Glutamatergic neuron (in vitro differentiated cells): ENCODE measurements at places on chromosomes 1 and 21.

DNA sequence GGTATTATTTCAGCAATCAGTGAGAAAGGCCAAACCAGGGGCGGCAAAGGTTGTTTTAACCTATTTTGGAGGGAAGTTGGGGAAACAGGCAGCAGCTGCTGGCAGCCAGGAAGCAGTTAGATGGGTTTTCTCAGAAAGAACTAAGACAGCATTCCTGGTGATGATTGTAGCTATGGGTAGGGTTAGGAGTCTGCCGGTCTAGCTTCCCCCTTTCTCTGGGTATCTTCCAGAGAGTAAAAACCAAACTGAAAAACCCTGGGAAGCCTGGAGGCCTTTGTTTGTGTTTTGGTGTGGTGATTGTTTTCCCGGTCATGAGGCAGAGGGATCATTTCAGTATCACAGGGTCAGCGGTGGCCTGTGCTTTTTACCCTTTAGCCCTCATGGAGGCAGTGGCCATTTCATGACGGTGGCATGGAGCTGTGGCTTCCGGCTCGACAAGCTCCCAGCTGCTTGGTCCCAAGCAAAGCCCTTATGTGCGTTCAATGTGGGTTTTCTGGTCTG is 19.5 kb upstream of the TNFRSF1B start:
- no peak for DNase-seq

GRCh38 chr1:180609643-180610555 is 21.9 kb upstream of the XPR1 start:
- DNase-seq, result no peak

DNA sequence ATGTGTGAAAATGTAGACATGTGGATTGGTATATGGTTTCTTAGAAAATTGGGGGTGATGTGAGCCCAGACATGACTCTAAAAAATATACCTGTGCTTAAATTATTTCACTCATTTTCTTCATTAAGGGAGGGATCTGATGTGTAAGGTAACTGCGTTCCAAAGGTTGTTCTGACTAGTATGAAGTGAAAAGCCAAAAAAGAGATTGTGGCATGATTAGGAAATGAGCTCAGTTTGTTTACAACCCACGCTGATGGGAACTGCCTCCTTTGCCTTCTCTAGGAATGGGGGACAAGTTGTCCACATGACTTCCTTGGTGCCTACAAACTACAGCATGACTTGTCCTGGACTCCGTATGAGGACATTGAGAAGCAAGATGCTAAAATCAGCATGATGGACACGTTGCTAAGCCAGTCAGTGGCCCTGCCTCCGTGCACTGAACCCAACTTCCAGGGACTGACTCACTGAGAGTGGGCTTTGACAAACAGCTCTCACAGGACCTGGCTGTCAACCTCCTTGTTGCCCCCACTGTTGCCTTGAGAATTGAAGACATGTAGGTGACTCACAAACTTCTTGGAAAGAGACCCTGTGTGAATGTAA is 8.0 kb downstream of the C1orf50 start:
- DNase-seq, result no peak

DNA sequence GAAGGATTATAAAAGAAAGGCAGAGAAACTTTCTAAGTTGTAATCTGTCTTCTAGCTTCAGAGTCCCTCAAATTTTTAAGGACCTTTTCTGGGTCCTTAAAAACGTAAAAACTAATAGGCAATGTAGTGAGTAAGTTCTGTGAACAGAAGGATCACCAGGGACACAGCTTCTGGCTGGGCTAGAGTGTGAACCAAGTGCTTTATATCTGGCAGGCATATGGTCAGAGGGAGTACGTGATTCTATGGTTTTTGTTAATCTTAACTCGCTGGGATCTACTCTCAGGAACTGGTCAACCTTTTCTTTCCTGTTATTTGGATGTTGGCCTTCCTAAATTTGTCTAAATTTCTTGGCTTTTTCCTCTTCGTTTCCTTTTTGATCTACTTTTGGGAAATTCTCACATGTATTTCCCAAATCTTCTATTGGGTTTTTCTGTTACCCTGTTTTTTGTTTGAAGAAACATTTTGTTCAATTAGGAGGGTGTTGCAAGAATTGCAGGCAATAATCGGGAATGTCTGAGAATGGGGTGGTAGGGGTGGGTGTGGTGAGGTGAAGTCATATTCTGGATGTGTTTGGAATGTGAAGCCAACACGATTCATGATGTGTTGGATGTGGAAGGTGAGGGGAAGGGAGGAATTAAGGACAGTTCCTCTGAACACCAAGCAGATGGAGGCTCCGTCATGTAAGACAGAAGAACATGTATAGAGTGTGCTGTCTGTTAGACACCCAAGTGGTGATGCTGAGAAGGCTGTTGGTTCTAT is 193.2 kb downstream of the FMN2 start:
- DNase-seq, result no peak

DNA sequence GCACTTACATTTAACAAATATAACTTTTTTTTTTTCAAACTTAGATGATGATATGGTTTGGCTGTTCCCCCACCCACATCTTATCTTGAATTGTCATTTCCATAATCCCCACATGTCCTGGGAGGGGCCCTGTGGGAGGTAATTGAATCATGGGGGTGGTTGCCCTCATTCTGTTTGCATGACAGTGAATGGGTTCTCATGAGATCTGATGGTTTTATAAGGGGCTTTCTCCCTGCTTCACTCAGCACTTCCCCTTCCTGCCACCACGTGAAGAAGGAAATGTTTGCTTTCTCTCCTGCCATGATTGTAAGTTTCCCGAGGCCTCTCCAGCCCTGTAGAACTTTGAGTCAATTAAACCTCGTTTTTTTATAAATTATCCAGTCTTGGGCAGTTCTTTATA is 432.6 kb downstream of the AMY1C start:
- DNase-seq, result no peak

- DNase-seq, result no peak
Measured at GRCh38 chr1:115428256-115428655, 90.2 kb upstream of the NGF start.

GRCh38 chr1:37666241-37666867 is 26.0 kb upstream of the CDCA8 start:
- DNase-seq, result no peak

- no peak for DNase-seq
Measured at GRCh38 chr1:70361727-70362398, 7.3 kb upstream of the ANKRD13C start.

- DNase-seq, result no peak
Measured at GRCh38 chr1:89757532-89757931, 63.3 kb upstream of the LRRC8D start.

DNA sequence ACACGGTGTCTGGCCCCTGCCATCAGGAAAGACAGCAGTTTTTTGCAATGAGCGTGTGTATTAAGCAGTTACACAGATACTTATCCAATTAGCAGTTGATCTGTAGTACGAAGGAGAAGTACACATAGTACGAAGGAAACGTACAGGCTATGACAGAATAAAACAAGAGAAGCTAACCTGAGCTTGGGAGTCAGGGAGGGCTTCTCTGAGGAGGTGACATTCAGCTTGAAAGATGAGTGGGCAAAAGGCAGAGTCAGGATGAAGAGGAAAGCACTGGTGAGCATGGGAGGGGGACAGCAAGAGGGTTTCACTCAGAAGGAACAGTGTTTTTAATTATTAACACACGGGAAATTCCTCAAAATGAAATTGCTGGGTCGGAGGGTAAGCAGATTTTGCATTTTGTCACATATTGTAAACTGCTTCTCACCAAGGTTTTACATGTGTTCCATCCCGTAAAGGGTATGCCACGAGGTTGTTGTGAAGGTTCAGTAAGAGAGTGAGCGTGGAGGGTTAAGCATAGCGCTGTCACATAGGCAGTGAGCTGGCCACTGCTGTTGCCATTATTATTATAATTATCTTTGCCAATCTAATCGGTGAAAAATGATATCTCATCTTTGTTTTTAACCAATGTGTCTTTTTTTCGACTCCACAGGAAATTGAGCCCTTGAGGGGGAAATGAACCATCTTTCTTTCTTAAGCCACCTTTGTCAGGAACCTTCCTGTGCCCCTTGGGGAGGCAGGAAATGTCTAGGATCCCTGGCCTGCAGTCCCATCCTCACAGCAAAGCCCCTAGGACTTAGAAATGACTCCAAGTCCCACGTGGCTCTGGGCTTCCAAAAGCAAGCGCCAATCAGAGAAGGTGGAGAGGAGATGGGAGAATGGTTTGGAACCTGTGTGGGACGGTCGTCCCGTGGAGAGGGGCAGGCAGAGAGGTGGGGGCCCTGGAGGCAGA is 47.3 kb upstream of the POU3F1 start:
- no peak for DNase-seq

DNA sequence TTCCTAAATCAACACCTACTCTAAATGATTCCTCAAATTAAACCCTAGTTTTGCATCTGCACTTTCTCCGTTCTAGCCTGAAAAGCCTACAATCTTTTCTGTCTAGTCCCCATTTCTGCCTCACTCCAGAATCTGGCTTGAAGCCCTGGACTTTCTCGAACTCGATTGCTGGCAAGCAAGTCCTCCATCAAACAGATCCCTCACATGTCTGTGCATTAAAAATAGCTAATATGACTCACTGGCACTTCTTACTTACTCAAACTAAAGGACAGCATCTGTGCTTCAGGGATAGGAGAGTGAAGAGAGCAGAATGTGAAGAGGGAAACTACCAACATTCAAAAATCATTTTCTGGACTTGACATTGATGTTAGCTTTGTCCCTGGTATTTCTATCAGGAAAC is 51.8 kb upstream of the CXADR start:
- DNase-seq, result no peak

DNA sequence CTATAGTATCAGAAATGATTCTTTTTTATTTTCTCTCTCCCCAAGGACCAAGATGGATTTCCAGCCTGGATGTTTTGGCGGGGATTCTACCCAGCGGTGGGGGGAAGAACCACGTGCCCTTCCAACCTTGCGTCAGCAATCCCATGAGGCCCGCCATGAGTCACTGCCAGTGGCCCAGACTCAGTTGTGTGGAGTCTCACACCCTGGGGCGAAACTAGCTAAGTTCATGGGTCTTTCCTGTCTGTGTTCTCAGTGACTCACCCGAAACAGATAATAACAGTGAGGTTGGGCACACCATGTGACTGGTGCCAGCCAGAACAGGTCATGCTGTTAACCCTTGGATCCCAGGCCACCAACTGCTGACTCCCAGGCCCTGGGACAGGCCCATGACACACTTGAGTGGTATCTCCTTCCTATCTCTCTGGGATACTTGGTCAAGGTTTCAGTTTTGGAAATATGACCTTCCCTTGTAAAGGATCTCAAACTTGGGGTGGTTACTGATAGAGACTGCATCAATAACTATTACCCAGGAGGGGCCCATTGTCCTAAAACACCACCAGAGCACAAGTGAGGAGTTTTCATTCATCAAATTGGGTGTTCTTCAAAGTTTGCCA is 98.0 kb upstream of the DUSP10 start:
- no peak for DNase-seq
